ENCODE measurements at places on chromosomes 11 and 22.
A peak's percentile ranks its signal among the peaks of the same experiment; 100 is the strongest.

DNA sequence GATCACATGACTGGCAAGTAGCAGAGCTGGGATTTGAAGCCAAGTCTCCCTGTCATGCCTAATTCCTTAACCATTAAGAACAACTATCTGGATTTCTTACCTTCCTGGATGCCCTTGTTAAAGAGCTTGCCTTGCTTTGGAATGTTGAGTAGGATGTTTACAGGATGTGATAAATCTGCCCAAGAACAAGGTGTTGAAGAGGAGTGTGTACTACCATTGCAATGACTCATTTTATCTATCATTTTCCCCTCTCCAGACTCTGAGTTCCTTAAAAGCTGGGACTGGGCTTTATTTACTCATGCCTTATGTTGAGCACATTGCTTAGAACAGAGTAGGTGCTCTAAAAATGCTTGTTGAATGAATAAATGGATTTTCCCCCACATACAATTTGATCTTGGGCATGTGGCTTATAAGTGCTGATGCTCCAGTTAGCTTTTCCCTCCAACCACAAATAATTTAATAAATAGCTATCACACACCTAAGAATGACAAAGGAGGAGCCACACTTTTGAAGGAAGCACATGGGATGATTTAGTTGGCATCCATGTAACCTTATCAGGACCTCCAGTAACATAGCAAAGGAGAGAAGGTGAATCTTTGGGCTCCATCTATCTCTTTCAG, 268.6 kb upstream of the SESN3 start:
- DNase-seq, result no peak

DNA sequence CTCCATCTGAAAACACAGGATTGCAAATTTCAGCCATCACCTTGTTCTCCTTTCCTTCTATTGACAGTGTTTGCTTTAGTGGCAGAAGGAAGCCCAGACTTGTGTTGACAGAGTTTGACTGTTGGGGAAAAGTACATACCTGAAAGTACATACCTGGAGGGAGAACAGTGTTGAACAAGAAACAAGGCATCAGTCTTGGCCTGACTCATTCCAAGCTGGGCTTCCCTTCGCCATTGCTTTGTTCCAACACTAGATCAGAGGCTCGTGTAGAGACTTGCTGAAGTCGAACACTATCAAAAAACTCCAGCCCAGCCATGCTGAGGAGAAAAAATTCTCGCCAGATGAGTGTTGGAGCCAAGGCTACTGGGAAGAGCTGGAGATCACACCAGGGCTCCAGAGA, 133.4 kb downstream of the BBOX1 start:
- DNase-seq, result no peak

- peak; percentile 76 for DNase-seq
Observed at GRCh38 chr22:44068422-44069191, 44.5 kb downstream of the PARVB start.

DNA sequence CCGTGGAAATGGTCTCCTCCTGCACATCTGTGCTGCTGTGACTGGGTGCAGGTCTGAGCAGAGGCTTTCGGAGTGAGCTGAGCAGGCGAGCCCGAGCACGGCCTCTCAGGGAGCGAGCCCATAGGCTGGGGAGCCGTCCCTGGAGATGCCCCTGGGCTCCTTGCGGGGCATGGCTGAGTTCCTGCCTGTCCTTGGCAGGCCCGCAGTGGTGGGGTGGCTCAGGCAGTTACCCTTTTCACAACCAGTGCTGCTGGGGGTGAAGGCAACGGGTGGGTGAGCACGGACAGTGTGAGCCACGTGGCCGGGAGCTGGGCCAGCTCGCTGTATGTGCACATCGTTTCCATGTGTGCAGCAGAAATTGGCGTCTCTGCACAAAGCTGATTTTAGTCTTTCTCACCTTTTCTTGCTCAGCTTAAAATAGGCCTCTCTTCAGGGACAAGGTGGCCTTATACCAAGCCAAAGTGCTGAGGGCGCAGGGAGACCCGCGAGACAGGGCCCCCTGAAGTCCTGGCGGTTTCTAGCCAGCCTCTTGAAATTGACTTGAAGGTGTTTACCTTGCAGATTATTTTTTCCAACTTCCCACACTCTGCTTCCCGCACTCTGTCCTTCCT, at the start of gene TP53AIP1:
TP53AIP1 (minus strand) TSS at position 55 of the 611 bp plus-strand sequence. CDS start 5,053 bp downstream, outside the sequence.
- no peak for DNase-seq

DNA sequence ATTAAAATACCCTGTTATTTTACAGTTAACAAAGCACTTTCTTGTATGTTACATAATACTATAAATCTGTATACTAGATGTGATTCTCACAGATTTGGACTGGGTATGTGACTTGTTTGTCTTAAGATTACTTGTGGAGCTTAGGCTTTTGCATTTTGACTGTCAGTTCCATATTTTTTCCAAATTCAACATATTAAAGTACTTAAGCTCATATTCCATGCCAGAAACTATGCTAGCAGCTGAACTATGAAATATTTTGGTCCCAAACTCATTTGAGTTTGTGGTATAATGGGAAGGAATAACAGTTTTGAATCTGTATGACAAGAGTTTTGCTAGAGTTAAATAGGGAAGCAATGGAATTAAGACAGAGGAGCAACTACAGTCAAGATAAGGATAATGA, 841.4 kb downstream of the JRKL start:
- no peak for DNase-seq

DNA sequence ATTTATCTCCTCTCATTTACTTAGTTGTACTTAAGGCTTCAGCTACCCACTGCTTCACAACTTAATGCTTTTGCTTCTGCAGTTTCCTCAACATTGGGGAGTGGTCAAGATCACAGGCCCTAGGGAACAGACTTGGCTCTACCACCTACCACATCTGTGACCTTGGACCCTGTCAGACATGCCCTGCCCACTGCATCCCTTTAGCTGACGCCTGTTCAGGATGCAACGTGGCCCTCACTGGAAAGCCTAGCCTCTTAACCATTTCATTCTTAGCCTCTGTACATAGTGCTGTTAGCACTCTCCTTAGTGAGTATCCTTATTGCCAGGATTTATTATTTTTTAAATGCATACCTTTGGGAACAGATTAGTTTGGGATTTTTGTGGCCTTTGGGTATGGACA, 34.4 kb downstream of the TNRC6B start:
- DNase-seq, result no peak

GRCh38 chr11:59413646-59414045, 12.6 kb downstream of the OR5A2 start:
- no peak for DNase-seq

DNA sequence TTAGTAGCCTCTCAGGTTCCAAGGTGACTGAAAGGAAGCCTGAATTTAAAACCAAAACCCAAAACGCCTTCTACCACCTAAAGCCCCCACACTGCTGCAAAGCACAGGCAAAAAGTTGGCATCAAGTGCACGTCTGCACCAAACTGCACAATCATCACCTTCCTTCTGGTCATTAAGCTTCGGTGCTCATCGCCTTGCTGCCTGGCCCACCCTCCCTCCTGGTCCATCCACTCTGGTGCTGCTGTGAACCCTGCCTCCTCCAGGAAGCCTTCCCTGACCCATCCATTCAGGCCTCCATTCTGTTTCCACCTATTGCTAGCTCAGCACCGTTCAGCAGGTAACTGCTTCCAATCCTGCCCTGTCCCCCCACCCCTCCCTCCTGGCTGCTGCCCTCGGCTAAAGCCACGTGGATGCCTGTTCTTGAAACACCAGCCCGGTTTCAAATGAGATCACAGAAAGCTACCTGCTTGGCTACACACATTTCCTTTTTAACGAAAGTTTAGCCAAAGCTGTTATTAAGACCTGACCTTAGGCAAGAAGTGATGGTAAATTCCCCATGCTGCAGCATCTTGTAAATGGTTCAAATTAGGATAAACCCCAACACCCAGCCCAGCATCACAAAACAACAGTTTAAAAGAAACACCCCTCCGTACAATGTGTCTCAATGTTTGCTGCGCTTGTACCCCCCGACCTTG, 53.8 kb upstream of the CD5 start:
- no peak for DNase-seq

GRCh38 chr11:93741882-93742226, 382 bp downstream of the C11orf54 start:
- peak; percentile 78 for DNase-seq

GRCh38 chr11:117876059-117876340, 458 bp downstream of the FXYD6 start:
- no peak for DNase-seq

GRCh38 chr11:129041611-129042018, 98.9 kb upstream of the TP53AIP1 start:
- DNase-seq, result no peak

DNA sequence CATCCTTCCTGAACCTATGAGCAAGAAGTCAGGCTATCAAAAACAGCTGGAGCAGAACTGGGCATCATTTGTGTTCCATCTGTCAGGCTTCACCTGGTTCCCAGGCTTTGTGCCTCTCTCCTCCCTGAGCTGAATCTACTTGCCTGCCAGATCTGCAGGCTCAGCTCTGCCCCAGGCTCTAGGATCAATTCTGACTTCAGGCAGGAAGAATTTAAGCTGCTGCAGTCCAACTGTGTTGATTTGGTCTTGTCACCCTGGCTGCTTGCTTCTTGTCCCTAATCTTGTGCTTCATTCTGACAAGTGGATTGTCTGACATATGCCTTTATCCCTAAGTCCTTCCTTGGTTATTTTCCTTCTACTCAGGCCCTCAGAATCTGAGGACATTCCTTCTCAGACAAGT, 31.6 kb upstream of the CADM1 start:
- no peak for DNase-seq

- no peak for DNase-seq
Observed at GRCh38 chr11:90120191-90120590, 14.3 kb upstream of the NAALAD2 start.

DNA sequence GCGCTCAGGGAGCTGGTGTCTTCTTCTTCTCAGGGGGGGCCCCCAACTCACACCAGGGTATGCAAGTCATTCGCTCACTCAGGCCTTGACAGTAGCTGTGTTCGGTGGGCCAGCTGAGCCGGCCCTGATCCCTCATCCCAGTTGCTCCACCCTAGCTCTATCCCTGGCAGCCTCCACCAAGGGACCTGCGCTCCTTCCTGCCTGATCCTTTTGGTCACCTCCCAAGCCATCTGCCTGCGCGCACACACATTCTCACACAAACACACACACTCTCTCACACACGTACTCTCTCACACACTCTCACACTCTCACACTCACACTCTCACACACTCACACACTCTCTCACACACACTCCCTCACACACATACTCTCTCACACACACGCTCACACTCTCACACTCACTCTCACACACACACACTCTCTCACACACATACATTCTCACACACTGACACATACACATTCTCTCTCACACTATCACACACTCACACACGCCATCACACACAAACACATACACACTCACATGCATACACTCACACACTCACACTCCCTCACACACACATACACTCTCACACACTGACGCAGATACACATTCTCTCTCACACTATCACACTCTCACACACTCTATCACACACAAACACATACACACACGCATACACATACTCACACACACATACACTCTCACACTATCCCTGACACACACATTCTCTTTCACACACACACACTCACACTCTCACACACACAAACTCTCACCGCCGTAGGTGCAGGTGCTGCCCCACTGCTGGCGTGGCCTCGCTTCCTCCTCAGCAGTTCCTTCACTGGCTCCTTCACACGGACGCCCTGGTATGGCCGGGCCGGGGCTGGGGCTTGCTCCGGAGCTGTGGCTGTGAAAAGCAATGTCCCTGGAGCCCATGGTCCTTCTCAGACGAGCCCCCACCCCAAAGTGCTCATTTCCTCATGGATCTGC, 20.8 kb downstream of the POU2AF1 start:
- DNase-seq, result no peak

GRCh38 chr11:58893899-58894298, 45.4 kb upstream of the GLYATL1 start:
- DNase-seq, result no peak

GRCh38 chr22:39771486-39771885, 122.1 kb downstream of the ENTHD1 start:
- no peak for DNase-seq

- no peak for DNase-seq
Observed at GRCh38 chr22:40368836-40369235, 1.6 kb upstream of the SGSM3 start.

- DNase-seq, result no peak
Observed at GRCh38 chr22:44426981-44427380, 71.1 kb downstream of the RTL6 start.

GRCh38 chr22:44088976-44089570, 65.0 kb downstream of the PARVB start:
- DNase-seq, result no peak

DNA sequence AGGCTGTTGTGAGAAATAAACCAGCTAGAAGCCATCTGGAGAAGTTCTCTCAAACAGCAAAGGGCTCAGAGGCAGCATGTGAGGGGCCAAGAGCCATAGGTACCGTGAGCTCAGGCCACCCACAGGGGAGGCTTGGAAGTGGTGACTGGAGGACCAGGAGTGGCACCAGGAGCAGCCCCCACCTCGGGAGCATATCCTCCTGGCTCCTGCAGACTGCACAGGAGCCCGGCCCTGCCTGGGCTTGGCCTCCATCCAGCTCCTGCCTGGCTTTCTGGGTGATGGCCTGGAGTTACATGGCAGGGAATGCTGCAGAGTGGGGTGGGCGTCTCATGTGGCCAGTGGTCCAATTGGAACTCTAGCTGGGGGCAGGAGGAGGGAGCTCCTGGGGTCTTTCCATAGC, 4.2 kb upstream of the MPPED1 start:
- no peak for DNase-seq

DNA sequence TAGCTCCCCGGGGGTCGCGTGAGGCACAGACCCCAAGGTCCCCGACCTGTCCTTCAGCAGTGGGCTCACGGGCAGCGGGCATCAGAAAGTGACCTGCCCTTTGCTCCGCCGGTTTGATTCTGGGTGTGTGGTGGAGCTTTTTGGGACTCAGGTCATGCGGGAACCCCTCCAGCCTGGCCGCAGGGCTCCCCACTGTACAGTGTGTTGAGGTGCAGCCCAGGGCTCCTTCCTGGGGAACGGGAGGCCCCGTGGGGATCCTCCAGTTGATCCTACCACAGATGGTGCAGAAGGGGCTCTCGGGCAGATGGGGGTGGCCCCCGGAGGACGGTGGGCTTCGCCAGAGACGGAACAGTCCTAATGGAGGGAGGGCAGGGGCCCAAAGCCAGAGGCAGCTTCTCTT, 24.2 kb downstream of the MUC6 start:
- DNase-seq, result no peak

DNA sequence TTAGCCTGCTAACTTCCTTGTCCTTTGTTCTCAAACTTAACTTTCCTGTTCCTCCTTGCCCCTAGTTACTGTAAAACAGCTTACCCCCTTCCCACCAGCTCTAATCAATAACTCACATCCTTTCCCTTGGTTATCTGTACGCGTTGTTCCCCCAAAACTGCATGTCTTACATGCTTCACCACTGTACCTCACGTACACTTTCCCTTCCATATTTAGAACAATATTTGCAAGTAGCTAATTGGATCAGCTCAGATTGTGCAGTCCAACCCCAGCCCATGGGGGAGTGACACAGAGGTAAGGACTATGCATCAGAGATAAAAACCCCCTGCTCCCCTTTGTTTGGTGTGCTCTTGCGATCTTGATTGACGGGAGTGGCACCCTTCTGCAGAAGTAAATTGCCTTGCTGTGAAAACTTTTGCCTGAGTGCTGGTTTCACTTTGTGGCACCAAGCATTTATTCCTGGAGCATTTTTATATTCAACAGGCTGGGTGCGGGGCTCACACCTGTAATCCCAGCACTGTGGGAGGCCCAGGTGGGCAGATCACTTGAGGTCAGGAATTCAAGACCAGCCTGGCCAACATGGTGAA, 30.9 kb downstream of the MIF start:
- DNase-seq, result peak; percentile 33

GRCh38 chr11:28517621-28518020, 409.4 kb downstream of the METTL15 start:
- DNase-seq, result no peak

All from erythroblast (primary cell).